Myocyte (in vitro differentiated cells): ENCODE measurements at places on chromosomes 16 and 17. TPM values are rescaled to one million over a fixed set of nuclear protein-coding genes. Genes with fewer than 3 reads are reported as not detected.
A peak's percentile ranks its signal among the peaks of the same experiment; 100 is the strongest.

The ATP2A1 gene
- total RNA-seq = 103 and 120 TPM in 2 replicates

The TEX14 gene
- 0.10 and 0.48 TPM in 2 replicates for total RNA-seq

The KRT222 gene
- not detected in 2 replicates for total RNA-seq

The SMARCE1 gene
- 121 and 130 TPM in 2 replicates for total RNA-seq

The GRB7 gene
- total RNA-seq = not detected in 2 replicates

The MIF4GD gene
- 8.7 and 9.9 TPM in 2 replicates for total RNA-seq

The SPN gene
- not detected in 2 replicates for total RNA-seq

The CDH1 gene
- 0.11 TPM in 1 of 2 replicates, not detected in the other for total RNA-seq

The SLC52A1 gene
- not detected in 2 replicates for total RNA-seq

The LITAFD gene
- not detected in 2 replicates for total RNA-seq

The GEMIN4 gene
- 11.4 TPM in 2 replicates for total RNA-seq

The PMP22 gene
- 31.3 and 32.8 TPM in 2 replicates for total RNA-seq

DNA sequence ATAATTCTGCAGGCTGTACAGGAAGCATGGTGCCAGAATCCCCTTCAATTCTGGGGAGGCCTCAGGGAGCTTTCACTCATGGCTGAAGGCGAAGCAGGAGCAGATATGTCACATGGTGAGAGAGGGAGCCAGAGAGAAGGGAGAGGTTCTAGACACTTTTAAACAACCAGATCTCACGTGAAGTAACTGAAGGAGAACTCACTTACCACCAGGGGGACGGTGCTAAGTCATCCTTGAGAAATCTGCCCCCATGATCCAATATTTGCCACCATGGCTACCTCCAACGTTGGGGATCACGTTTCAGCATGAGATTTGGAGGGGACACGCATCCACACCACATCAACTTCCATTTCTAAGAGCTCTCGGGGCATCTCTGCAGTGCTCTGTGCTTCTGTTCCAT is 37.4 kb upstream of the GNA13 start:
- DNase-seq = no peak

DNA sequence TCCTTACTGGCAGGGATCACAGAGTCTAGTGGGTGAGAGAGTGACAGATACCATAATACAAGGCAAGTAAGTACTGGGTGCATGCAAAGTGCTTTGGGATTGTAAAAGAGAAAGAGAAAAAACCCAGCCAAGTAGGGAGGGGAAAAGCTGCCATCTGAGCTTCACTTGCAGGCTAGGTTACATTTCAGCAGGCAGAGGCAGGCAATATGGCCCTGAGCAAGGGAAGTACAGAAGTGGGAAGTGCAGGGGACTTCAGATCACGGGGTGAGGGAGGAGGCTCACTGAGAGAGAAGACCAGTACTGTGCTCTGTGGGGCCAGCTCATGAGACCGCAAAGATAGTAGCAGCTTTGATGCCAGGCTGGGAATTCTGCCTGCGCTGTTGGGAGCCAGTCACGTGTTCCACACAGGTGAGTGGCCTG is 230.6 kb downstream of the MSI2 start:
- DNase-seq = no peak

- no peak for DNase-seq
Measured at GRCh38 chr17:21212826-21213637, 929 bp downstream of the TMEM11 start.

- no peak for DNase-seq
Measured at GRCh38 chr16:84899414-84899813, 79.6 kb downstream of the CRISPLD2 start.

DNA sequence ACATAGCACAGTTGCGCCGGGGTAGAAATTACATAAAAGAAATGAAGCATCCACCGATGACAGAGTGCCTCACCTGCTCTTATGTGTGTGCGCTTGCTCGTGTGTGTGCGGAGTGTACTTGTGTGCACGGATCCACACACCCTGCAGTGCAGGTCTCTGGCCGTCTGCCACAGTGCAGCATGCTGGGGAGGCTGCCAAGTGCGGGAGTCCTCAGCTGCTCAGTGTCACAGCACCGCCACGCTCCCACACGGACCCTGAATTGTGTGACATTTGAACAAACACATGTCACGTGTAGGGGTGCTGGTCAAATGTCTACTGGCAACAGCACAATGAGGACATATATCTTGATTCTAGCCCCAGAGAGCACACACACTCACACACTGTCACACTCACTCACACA is 243.0 kb upstream of the MYOCD start:
- no peak for DNase-seq

- DNase-seq = no peak
Measured at GRCh38 chr17:71477356-71477755, 643.5 kb upstream of the SOX9 start.

DNA sequence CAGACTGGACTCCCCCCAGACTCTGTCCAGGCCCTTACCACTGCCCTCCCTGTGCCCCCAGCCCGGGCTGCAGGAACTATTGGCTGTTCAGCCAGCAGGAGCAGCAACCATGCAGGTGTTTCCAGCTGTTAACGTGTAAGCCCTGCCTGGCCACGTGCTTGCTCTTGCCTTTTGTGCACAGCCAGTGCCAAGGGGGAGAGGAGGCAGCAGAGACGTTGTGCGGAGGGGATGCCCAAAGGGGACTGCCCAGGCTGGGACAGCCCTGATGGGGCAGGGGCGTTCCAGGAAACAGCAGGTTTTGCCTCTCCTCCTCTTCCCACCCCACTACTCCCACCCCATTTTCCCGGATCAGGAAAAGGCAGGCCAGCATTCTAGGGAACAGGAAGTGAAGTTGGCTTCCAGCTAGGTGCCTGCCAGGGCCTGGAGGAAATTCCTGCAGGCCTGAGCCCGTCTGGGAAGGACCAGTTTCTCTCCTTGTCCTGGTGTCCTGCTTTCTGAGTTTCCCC is 16.7 kb upstream of the LASP1NB start:
- DNase-seq = no peak

GRCh38 chr17:42311240-42312034 is 23.1 kb downstream of the STAT5A start:
- DNase-seq = peak; percentile 80

DNA sequence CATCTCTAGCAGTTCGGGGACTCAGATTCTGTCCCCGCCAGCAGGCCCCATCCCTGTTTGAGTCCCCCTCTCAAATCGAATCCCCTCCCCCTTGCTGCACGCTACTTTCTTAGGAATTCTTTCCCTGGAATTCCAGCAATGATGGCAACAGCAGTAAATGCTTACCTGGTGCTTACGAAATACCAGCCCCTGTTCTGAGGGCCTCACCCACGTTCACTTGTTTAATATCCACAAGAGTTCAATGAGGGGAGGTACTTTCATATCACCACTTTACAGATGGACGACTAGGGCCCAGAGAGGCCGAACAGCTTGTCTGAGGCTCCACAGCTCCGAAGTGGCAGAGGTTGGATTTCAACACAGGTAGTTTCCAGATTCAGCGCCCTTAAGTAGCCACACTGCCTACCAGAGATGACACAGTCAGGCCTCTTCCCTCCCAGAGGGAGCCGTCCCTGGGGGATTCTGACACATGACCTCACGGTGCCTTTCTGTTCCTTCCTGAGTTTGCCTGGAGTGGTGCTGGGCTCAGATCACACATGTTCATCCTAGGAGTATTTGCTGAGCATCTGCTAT is 120.7 kb upstream of the GSE1 start:
- no peak for DNase-seq

- DNase-seq = no peak
Measured at GRCh38 chr16:86762095-86762494, 183.7 kb downstream of the FOXL1 start.

- no peak for DNase-seq
Measured at GRCh38 chr17:5297245-5297644, 15.2 kb downstream of the RABEP1 start.

DNA sequence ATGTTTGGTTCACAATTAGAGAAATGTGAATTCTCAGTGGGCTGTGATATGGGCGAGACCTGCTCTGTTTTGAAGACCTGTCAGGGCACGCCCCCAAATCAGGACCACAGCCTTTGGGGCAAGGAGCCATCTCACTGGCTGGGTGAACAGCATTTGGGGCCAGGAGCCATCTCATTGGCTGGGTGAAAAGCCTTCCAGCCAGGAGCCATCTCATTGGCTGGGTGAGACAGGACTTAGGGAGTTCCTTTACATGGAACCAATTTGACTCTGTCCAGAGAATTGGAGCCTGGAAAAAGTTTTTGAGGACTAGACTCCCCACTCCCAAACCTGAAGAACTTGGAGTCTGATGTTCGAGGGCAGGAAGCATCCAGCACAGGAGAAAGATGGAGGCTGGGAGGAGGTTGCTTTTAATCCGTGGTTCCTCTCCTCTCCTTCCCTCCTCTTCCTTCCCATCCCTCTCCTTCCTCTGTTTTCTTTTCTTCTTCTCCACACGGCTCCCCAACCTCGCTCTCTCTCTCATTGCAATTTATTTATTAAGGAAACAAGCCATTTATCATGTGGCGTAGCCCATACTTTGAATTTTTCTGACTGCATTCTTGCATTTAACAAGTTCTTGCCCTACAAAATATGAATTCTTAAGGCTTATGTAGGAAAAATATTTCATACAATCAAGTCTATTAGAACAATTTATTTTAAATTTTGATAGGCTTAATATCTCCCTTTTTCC is 19.7 kb downstream of the FOXL1 start:
- no peak for DNase-seq

GRCh38 chr17:1082579-1082978 is 85.7 kb downstream of the TIMM22 start:
- DNase-seq = no peak

DNA sequence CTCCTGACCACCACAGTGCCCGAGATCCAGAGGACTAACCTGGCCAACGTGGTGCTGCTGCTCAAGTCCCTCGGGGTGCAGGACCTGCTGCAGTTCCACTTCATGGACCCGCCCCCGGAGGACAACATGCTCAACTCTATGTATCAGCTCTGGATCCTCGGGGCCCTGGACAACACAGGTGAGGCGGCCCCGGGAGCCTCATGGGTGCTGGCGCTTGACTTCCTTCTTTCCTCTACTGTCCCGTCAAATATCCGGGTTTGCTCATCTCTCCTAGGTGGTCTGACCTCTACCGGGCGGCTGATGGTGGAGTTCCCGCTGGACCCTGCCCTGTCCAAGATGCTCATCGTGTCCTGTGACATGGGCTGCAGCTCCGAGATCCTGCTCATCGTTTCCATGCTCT is 13.7 kb downstream of the DHX38 start:
- no peak for DNase-seq

DNA sequence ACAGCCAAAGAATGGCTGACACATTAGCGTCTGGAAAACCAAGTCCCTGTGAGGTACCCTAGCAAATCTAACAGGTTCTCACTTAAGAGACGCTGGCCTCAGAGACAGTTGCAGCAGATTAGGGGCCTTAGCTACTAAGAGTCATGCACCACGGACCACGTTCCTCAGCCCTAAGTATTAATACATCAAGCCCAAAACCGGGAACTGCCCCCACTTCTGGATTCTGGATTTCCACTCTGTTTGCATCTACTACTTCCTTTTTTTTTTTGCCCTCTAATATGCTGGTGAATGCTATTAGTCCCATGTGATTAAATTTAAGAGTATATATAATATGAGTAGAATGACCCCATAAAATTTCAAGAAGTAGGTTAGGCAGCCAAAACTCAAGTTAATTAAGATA is 775 bp upstream of the TERB1 start:
- no peak for DNase-seq

GRCh38 chr16:2854700-2855309 is 3.2 kb downstream of the PRSS22 start:
- DNase-seq = no peak

DNA sequence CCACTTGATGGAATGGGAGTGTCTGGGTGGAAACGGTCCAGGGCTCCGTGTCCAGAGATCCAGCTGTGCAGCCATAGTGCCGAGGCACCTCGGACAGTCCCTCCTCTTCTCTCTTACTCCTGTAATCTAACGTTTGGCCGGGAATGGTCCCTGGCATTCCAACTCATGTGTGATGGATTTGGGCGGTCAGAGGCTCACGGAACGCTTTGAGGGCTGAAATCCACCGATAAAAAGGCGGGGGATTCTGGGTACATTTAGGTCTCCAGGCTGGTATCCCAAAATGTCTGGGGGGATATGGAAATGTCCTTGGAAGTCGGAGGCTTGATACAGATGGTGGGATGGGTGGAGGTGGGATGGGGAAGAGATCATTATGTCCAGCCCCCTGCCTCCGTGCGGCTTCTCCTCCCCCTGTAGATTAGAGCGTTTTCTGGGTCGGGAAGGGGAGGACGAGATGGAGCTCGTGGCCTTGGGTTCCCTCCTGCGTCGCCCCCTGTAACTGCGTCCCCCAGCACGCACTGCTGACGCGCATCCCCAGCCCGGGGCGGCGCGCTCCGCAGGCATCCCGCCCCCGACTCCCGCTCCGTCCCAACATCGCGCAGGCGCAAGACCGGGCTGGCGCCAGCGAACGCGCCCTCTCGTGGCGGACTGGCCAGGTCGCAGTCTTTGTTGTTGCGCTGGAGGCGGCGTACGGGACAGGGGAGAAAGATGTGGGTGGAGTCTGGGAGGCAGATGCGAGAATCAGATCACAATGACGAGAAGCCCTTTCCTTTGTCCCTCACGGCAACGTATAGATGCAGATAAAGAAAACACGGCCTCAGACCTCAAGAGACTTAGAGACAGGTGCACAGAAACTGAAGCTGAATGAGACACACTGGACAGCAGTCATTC is 4.5 kb upstream of the SGCA start:
- peak; percentile 92 for DNase-seq

DNA sequence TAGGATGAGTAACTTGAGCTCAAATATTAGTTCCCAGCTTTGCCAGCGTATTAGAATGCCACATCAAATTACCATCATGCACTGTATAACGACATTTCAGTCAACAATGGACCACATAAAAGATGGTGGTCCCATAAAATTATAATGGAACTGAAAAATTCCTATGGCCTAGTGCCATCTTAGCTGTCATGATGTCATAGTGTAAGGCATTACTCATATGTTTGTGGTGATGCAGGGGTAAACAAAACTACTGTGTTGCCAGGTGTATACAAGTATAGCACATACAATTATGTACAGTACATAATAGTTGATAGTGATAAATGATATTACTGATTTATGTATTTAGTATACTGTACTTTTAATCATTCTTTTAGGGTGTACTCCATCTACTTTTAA is 54.4 kb upstream of the NETO2 start:
- DNase-seq = no peak

DNA sequence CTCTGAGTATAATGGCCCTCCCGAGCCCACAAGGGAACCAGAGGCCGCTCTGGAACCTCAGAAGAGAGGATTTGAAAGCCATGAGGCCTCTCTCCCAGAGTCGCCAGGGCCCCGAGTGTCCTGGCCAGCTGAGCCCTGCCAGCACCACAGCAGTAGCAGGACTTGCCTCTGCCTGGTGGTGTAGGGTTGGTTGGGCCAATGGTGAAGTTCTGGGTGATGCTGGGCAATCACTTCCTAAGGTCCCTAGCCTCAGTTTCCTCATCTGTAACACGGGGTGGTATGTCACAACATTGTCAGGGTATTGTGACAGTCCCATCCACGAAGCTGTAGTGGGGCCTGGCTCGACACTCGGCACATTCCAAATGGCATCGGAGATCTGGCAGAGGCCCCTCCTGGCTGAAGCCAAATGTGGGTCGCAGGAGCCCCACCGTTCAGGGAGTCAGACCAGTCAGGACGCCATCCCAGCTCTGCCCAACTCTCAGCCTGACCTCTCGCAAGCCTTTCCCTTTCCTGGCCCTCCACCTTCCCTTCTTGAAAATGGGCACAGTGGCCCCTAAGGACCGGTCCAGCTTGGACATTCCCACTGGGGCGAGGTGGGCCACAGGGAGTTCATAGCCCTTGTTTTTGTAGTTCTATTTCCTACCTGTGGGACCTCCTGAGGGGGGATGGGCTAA is 1.7 kb downstream of the NATD1 start:
- no peak for DNase-seq
